HEK293T (cell line): ENCODE measurements at places on chromosomes 12 and 14.
A peak's percentile ranks its signal among the peaks of the same experiment; 100 is the strongest.

DNA sequence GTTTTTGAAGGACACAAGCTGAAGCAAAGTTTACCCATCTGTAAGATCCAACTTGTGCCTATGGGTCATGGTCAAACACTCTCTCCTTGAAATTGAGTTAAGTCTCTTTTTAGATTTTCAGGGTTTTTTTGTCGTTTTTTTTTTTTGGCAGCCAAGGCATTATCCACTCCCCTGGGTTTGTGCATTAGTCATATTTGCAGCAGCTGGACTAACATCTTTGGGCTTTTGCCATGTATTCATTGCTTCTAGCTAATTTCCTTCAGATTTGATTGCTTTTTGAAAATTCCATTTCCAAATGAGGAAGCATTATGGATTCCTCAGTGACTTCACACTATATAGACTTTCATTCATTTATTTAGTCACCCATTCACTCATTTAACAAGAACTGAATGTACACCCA, 80.3 kb upstream of the SRRM4 start:
- no peak for DNase-seq

DNA sequence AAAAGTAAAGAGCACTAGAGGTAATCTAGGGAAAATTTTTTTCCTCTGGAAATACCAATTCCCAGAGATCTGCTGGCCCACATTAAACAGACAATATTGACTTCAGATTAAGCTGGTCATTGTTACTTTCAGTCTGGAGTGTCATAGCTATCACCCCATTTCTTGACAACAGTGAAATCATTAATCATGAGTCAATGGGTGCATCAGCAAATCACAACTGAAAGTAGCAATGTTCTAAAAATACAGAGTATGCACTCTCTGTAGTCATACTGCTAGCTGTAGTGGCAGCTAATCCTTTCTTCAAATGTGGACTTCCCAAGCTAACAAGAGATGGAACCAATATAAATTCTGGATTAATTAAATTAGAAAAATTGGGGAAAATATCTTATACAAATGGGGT, 129.9 kb downstream of the CPNE8 start:
- no peak for DNase-seq

DNA sequence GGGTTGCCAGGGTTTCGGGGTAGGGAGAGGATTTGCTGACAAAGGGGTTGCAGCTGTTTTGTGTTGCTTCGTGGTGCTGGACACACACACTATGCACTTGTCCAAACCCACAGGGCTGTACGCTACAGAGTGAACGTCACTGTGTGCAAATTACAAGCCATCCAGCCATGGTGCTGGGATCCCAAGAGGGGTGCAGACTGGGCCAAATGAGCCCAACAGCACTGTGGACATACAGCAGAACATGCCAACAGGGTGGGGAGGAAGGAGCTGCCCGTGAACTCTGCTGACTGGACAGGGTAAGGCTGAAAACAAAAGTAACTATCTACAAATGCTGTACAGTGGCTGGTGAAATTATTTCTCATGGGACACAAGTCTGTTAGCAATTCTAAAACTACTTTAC, 25.2 kb downstream of the POLE start:
- no peak for DNase-seq

- DNase-seq, result no peak
Measured at GRCh38 chr12:62606654-62607053, 140.0 kb downstream of the MON2 start.

DNA sequence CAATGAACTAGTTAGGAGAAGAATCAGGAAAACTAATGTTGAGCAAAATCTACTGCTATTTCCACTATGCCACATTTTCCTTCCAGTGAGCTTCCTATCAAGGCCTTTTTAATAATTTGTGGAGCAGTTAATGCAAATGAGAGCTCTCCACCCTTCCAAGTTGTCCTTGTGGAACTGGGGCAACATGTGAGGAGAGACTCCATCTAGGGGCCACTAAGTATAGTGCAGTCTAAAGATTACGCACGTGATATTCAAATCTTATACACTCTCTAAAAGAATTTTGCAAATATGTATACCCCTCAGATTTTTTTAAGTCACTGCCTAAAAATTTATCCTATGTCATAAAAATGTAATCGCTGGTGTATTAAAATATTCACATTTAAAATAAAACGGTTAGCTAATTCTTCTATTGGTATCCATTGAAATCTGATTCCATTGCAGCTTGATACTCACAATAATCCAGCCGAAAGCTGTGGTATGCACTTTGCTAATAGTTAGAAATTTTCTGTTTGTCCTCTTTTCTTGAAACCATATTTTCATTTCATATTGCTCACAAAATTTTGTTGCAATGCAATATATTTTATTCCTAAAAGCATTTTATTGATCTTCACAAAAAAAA, 100.1 kb downstream of the PAH start:
- peak; percentile 36 for DNase-seq

GRCh38 chr12:46674129-46674528, 151.7 kb downstream of the SLC38A4 start:
- DNase-seq, result no peak
